NCI-H1092 (cell line): ENCODE measurements at places on chromosomes 5 and 9.

- DNase-seq, result peak; percentile 39
Observed at GRCh38 chr5:90473396-90474234, 956 bp downstream of the MBLAC2 start.

DNA sequence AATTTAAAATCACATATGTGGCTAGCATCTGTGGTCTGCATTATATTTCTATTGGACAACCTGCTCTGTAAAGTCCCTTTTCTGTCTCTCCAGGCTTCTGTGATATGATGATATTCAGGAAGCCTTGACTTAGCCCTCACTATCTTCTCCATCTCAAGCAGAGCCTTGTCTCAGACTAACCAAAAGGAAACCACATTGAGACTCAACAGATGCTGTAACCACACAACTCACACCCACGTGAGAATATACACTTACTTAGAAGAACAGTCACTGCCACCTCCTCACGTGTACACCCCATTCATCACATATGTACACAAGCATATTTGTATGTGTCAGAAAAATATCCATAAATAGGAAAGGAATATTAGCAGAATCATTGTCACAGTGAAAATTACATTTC lies 33.6 kb downstream of the HTR4 start:
- no peak for DNase-seq

GRCh38 chr9:133476036-133476931 lies 2.6 kb downstream of the SLC2A6 start:
- no peak for DNase-seq

DNA sequence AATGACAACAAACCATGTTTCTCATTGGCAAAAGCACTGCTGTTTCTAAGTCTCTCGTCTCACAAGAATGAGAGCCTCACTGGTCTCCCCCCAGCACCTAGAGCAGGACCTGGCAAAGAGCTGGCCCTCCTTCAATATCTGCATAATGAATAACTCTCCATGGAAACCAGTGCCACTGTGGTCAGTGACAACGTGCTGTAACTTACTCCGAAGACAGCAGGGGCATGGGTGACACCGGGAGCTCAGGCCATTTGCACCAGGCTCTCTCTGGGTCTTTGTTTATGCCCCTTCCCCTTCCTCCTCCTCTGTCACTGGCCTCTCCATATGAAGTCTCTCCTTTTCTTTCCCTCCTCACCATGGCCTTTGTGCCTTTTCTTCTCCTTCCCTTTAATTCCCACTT lies 33.3 kb downstream of the TAS2R1 start:
- DNase-seq, result no peak

DNA sequence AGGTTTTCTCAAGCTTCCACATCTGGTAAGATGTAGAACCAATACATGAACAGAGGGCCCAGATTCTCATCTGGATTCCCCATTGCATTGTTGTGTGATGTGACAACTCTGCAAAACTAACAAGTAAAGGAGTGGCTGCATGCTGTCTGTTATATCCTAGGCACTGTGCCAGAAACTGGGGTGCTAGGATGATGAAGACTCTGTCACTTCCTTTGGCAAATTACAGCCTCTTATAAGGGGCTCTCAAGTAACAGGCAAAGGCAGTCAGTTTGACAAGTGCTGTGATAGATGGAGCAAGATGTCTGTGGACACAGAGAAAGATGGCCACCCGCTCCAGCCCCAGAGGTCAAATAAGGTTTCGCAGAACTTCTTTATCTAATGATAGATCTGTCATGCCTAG lies 115.7 kb downstream of the PAPPA start:
- no peak for DNase-seq

- no peak for DNase-seq
Observed at GRCh38 chr5:151212406-151212798, 11.5 kb downstream of the CCDC69 start.

- DNase-seq, result no peak
Observed at GRCh38 chr5:40258222-40258621, 421.5 kb upstream of the PTGER4 start.

DNA sequence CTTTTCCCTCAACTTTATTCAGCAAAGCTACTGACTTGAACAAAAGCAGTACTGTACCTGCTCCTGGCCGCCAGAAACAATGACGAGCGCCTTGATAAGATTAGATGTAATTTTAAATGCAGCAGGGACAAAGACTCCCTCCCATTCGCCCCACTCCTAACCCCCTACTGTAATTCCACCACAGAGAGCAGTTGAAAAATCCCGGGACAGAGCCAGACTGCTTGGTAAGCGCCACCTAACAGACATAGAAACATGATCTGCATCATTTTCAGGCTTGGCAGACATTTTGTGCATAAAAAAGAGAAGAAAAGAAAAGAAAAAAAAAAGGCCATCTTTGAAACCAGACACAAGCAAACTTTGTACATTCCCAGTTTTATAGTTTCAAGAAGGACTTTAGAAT lies 81.9 kb downstream of the ISL1 start:
- no peak for DNase-seq

DNA sequence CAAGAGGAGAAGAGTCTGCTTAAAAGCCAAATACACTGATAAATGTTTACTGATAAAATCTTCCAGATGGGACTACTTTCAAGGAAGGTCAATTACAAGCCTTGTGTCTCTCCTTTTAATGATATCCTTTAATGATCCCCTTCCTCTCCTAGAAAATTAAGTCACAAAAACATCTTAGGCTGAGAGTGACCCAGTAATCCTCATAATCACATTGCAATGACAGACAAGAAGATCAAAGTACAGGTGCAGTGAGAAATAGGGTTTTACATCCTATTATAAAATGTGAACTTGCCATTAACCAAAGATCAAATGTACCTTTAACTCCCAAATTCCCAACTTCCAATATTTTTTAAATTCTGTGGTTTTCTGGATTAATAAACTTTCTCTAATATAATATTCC lies 514.8 kb downstream of the RAB3C start:
- DNase-seq, result no peak

- no peak for DNase-seq
Observed at GRCh38 chr5:181189962-181190710, 14.9 kb downstream of the TRIM7 start.

GRCh38 chr5:157232706-157233105 lies 33.2 kb upstream of the CYFIP2 start:
- no peak for DNase-seq

DNA sequence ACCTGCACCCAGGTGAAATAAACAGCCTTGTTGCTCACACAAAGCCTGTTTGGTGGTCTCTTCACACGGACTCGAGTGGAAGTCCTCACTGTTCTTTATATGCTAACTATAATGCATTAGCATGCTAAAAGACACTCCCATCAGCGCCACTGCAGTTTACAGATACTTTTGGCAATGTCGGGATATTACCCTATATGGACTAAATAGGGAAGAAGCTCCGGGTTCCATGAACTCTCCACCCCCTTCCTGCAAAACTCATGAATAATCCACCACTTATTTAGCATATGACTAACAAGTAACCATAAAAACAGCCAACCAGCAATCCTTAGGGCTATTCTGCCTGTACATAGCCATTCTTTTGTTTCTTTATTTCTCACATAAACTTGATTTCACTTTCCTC lies 426.2 kb upstream of the PTPRD start:
- no peak for DNase-seq

- no peak for DNase-seq
Observed at GRCh38 chr5:150523472-150524350, 15.8 kb downstream of the NDST1 start.
